Osteocyte (in vitro differentiated cells): ENCODE measurements at places on chromosomes 13 and 19. TPM values are rescaled to one million over a fixed set of nuclear protein-coding genes. Genes with fewer than 3 reads are reported as not detected.

The LGALS7B gene
- total RNA-seq, result not detected in 2 replicates

The NAPSA gene
- 0.16 and 1.3 TPM in 2 replicates for total RNA-seq

The RETN gene
- total RNA-seq, result not detected in 2 replicates

The MCEMP1 gene
- not detected in 2 replicates for total RNA-seq

The SHISA7 gene
- not detected in 2 replicates for total RNA-seq

The EVI5L gene
- 27.3 and 27.6 TPM in 2 replicates for total RNA-seq

The DCT gene
- not detected in 2 replicates for total RNA-seq

The FGF9 gene
- total RNA-seq, result not detected in 2 replicates

The UPF1 gene
- 58.0 and 64.2 TPM in 2 replicates for total RNA-seq

The FUT1 gene
- 0.11 TPM in 1 of 2 replicates, not detected in the other for total RNA-seq

DNA sequence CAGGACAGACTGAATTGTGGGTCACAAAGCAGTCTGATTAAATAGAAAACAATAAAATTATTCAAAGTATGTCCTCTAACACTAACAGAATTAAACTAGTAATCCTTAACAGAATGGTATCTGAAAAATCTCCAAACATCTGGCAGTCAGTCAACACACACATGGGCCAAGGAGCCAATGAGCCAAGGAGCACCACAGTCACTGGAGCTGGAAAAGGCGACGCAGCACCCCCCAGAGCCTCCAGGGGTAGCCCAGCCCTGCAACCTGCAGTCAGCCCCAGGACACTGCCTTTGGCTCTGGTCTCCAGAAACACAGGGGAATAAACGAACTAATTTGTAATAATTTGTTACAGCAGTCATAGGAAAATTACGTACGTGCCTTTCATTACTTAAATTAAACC lies 12.3 kb downstream of the TUBGCP3 start:
- no peak for DNase-seq

DNA sequence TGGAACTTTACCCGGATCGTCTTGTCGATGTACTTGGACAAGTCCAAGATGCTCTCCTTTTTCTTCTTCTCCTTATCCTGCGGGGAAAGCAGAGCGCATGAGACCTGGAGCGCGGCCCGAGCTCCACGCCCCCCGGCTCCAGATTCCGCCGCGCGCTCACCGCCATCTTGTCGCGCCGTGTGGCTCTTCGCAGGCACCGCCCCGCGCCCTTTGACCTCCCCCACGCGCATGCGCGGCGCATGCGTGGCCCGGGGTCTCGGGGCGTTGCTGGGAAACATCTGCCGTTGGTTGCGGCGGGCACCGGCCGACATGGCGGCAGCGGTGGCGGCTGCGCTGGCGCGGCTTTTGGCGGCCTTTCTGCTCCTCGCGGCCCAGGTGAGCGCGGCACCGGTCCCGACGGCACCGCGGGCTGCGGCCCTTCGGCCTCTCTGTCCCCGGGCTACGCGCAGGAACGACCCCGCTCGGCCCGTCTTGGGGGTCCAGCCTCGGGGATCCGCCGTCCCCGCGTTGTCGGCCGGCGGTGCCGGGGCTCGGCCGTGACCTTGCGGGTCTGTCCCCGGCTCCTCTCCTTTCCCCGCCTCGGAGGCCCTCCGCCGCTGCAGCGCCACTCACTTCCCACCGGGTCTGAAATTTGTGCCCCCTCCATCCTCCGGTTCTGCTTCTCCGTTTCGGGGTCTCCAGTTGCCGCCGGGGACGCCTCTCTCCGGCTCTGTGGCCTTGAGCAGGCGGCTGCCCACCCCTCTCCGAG lies at the start of the genes LSM7 and SPPL2B:
Gene LSM7 (minus strand): TSS at position 186 of the 748 bp plus-strand sequence. CDS start 20 bp downstream, at position 166.
Gene SPPL2B (plus strand): TSS at position 284 of the 748 bp plus-strand sequence. CDS start 26 bp downstream, at position 310.
- peak; percentile 97 for DNase-seq

DNA sequence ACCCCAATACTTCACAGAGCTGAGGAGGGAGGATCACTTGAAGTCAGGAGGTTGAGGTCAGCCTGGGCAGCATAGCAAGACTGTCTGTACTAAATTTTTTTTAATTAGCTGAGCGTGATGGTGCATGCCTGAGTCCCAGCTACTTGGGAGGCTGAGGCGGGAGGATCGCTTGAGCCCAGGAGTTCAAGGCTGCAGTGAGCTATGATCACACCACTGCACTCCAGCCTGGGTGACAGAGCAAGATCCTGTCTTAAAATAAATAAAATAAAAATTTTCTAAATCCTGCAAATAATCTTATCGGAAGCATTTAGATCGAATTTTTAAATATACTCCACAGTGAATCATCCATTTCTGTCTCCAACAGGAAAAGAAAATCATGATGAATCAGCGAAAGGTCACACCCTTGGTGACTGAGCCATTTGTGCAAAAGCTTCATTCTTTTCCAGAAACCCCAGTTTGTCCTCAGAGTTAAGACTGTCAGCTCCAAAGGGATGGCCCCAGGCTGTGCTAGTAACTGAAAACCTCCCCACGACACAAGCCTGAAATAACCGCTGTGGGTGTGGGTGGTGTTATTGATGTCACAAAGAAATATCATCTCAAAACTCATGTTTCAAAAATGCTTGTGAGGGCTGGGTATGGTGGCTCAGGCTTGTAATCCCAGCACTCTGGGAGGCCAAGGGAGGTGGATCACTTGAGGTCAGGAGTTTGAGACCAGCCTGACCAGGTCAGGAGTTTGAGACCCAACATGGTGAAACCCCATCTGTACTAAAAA lies 167.6 kb downstream of the PTPRS start:
- DNase-seq, result peak; percentile 88

- DNase-seq, result no peak
These were observed 543.7 kb downstream of the DACH1 start for GRCh38 chr13:71323266-71323665.

DNA sequence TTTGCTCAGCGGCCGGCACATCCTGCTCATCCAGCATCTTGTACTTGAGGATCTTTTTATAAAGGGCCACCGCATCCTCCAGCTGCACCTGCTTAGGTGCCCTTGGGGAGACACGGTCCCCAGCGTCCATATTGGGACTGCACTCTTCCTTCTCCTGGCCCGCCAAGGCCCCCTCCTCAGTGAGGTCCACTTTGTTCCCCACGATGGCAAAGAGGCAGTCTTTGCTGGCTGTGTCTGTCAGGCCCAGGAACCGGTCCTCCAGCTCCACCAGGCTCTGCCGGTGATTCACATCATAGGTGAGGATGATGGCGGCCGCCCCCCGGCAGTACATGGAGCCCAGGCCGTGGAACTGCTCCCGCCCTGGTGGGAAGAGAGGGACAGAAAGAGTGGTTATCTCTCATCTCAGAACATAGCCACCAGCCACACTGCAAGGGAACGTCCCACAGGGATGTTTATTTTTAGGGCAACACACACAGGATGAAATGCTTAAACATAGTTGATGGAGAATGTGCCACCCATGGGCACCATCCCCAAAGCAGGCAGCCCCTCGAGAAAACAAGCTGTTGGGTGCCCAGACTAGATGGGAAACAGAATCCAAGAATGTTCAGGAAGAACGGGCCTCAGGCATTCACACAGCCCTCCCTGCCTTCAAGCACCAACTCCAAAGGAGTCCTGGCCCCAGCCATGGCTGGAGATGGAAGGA lies 37.5 kb downstream of the RAB20 start:
- no peak for DNase-seq

DNA sequence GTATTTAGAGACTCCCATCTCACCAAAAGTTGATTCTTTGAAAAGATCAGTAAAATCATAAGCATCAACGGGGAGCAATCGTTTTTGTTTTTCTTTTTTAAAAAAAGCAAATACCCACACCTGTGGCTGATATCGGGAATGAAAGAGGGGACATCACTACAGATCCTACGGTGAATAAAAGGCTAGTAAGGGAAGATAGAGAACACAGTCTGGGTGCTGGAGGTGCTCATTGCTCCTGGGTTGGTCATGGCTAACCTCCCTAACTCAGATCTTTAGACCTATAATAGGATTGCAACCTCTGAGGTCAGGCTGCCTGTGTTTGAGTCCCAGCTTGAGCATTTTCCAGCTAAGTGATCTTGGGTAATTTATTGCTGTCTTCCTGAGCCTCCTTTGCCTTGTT lies 1.1 kb downstream of the EHD2 start:
- no peak for DNase-seq

GRCh38 chr19:35044317-35045117 lies 3.0 kb downstream of the HPN start:
- no peak for DNase-seq

DNA sequence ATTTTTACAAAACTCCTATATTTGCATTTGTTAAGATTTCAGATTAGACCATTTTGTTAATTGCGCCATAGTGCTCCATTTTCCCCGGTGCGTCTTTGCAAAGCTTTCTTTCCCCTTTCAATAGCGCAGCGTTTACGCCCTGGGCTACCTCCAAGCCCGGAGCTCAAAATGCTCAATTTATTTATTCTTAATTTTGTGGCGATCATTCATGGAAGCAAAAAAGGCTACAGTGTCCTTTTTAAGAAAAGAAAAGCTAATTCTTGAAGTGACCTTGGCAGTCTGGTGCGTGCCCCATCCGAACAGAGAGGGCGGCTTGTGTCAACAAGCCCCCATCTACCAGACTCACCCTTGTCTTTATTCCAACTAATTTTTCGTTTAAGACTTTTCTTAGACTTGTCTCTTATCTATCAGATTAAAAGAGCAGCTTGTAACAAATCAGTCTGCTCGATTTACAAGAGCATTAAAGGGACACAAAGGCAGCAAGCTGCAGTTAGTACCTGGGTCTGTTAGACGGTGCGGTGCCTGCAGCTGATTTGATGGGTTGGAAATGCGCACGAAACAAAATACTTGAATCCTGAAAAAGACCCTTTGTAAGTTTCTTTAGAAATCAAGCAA lies 30.1 kb downstream of the GSX1 start:
- no peak for DNase-seq

GRCh38 chr19:29811125-29812079 lies at the start of gene CCNE1:
CCNE1 (plus strand) TSS chr19:29811991; CDS start chr19:29812556, 565 bp downstream.
- peak; percentile 96 for DNase-seq

GRCh38 chr13:98370806-98371515 lies 193.9 kb upstream of the RNF113B start:
- no peak for DNase-seq

DNA sequence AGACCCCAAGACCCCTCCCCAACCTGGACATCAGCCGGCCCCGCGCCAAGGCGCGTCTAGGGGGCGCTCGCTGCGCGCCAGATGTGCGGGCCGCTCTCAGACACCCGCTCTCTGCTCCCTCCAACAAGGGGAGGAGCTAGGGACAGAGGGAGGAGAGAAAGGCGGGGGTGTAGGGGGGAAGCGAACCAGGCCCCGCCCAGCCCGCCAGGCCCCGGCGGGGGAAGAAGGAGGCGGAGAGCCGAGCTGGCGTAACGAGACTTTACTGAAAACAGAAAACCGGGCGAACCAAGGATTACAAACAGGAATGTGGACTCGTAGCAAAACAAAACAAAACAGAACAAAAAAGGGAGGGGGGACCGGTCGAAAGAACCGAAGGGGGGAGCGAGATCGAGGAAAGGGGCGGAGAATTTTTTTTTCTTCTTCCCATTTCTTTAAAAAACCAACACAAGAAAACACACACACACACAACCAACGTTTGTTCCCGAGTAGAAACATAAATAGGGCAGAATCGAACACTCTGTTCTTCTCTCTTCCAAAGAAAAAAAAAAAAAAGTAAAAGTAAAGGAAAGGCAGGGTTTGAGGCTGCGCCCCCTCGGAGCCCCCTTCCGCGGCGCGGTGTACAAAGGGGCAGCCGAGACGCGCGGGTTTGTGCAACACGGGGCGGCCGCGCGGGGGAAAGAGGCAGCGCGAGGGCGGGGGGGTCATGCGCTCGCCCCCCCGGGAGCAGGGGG lies 1.7 kb downstream of the JUND start:
- DNase-seq, result peak; percentile 97

- DNase-seq, result peak; percentile 90
These were observed 3.7 kb downstream of the KASH5 start for GRCh38 chr19:49391581-49392399.

GRCh38 chr13:102142473-102142826 lies 259.4 kb downstream of the FGF14 start:
- DNase-seq, result no peak

DNA sequence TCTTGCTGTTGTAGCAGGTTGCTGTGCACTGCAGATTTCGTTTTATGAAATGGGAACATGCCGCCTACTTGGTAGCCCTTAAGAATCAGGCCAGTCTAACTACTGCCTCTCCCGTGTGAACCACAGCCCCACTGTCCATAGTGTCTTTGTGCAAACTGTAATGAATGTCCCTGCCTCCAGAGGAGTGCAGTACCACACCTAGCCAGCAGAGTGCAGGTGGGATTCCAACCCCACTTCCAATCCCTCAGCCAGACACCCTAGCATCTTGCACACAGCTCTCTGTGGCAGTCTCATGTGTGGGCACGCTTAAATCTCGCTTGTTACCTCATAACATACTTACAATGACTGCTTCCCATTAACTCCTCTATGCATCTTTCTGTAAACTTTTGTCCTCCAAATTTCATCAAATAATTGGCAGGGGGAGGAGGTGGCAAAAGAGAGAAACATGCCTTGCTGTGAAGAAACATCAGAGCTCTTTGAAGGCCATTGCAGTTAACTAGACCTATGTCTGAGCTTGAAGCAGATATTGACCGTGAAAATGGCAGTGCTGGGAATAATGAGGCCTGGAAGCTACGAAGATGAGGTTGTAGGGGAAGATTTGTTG lies 47.2 kb downstream of the ZAR1L start:
- no peak for DNase-seq
